ENCODE measurements at places on chromosomes 6 and 20. TPM values are rescaled to one million over a fixed set of nuclear protein-coding genes. Genes with fewer than 3 reads are reported as not detected.

Gene AK9
- total RNA-seq, result 10.1 TPM

Gene WDR46
- 43.8 TPM for total RNA-seq

Gene PPP1R14C
- total RNA-seq, result not detected

Gene EPB41L1
- 23.4 TPM for total RNA-seq

Gene RPS21
- 3,379 TPM for total RNA-seq
